ENCODE measurements at places on chromosomes 5 and 9.

GRCh38 chr9:10268531-10269485 is 344.0 kb downstream of the PTPRD start:
- DNase-seq: no peak

GRCh38 chr5:2685651-2686272 is 65.7 kb downstream of the IRX2 start:
- no peak for DNase-seq

- no peak for DNase-seq
These were observed 11.5 kb upstream of the PRRC1 start for GRCh38 chr5:127505905-127506304.

- DNase-seq: no peak
These were observed 301.3 kb downstream of the PARP8 start for GRCh38 chr5:50967563-50968355.

DNA sequence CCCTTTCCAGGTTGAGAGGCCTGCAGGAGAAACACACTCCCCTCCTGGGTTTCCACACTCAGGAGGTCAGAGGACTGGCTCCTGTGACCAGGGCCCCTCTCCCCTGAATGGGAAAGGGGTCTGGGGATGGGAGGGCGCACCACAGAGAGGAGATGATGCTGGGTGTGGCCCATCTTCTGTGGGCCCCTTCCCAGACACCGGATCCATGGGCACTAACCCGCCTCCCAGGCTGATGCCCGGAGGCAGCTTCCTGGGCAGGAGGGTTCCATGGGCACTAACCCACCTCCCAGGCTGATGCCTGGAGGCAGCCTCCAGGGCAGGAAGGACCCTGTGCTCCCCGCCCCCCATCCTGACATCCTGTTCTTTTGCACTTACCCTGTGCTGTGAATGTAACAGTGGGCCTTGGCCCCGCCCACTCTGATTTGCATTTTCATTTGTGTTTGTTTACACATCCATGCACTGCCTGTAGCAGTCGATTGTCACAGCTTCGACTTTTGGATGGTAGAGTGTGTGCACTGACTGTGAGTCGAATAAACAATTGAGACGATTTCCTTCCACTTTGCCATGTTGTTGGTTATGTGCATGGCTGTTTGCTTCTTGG is 9.3 kb upstream of the DOLPP1 start:
- no peak for DNase-seq

DNA sequence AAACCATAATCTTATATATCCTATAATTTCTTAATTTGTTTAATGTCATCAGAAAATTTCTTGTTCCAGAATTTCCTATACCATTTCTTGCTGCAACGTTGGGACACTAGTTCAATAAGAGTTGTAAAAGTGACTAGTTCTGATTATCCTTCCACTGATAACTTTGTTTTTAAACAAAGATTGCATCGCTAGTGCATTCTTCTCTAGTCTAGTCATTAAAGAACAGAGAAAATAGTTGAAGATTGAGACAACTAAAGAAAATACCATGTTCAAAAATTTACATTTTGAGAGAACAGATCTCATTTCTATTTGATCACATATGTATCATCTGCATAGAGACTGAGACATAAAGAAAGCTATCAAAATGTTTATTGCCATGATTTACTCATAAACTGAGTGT is 1888.2 kb downstream of the EFNA5 start:
- DNase-seq: no peak

- DNase-seq: no peak
These were observed 70.4 kb upstream of the TMED7 start for GRCh38 chr5:115696141-115696650.

GRCh38 chr5:145965804-145966203 is 29.4 kb downstream of the SH3RF2 start:
- no peak for DNase-seq

DNA sequence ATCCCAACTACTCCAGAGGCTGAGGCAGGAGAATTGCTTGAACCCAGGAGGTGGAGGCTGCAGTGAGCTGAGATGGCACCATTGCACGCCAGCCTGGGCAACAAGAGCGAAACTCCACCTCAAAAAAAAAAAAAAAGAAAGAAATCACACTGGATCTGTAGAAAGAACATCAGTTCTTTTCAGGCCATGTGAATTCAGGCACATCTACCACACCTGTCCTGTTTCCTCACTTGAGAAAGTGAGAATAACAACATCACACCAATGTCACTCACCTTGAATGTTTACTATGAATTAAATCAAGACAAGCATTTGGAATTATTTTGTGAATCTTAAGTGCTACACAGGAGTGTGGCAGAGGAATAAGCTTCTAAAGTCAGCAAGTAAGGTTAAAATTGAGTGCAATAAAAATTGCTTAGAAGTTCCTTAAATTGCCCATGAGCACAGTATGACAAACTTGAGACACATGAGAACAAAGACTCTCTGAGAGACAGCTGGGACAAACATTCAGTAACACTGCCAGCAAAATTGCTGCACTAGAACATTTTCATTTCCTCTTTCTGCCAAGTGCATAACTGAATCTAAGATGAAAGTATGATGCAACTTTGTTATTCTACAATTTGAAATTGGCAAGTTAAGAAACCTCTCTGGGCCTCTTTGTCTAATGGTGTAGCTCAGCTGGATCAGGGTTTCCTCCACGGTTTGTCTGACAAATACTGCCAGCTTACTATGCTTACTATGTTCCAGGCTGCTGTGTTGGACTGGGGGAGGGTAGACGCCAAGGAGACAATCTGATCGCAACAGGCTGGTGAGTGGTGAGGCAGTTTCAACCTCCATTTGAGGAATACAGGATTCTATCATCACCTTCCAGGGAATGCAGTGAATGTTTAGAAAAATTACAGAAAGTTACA is 1.9 kb upstream of the RIC1 start:
- peak; percentile 52 for DNase-seq

DNA sequence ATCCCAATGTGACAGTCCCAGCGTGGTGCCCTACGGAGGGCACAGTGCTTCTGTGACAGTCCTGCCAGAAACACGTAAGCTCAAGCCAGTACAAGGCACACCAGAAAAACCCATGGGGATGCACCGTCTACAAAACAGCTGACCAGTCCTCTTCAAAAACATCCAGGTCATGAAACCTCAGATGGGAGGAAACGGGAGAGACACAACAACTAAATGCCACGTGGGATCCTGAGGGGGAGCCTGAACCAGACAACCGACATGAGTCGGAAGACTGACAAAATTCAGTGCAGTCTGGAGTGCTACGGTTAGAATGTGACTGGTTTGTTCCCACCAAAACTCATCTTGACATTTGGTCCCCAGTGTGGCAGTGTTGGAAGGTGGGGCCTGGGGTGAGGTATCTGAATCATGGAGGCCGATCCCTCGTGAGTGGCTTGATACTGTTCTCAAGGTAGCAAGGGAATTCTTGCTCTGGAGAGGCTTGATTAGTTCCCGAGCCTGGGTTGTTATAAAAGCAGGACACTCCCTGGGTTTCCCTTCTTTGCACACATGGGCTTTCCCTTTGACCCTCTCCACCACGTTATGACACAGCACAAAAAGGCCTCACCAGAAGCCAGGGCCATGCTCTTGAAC is 55.4 kb downstream of the ADAMTS2 start:
- DNase-seq: no peak

DNA sequence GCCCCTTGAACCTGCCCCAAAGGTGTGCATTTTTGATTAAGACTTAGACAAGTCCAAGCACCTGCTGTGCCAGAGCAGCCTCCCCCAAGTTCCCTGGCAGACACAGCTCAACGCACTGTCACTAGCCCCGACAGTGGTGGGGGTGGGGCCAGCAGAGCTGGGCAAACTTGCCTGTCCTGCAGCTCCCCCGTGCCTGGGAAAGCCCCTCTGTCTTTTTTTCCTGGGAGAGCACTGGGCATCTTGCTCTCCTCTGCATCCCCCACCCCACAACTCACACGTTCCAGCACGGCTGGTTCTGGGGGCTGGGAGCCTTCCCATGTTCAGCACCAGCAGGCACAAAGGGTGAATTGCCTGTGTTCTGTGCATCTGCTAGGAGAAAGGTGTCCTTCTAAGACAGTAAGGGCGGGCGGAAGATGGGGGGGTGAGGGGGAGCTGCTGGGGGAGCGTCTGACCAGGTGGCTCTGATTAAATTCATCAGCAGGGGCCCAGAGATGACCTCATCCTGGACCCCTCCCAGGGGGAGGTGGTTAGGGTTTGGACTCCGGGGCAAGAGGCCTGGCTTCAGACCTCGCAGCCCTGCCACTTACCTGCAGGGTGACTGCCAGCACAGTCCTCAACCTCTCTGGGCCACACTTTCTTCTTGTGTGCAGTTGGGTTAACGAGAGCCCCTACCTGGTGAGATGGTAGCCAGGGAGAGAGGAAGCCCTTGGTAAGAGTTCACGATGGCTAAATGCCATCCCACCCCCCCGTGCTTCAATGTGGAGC is 23.5 kb downstream of the HMCN2 start:
- DNase-seq: no peak

DNA sequence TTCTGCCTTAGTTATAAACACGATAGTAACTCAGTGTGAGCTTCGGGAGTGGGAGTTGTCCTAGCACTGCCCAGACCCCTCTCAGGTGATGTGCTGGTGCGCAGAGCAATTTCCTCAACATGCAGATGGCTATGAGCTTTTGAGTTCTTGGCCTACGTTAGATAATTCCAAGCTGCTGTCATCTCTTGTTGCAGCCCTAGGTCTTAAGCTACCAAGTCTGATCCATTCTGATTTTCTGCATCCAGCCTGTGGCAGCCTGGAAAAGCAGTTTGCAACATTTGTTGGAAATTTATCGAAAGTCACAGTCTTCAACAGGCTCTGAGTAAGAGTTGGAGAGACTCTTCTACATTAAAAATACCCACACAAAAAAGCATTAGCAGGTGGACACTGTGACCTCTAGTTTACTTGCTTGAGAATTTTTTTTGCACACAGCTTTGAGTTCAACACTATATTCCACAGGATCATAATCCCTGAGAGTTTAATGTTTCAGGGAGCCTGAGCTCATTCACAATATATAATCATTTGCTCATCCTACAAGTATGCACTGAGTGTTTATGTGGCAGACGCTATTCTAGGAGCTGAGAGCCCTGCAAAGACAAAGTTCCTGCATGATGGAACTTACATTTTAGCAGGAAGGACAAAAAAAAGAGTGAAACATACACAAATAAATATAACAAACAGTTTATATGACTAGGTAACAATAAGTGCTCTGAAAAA is 91.6 kb downstream of the UBE2QL1 start:
- peak; percentile 34 for DNase-seq

DNA sequence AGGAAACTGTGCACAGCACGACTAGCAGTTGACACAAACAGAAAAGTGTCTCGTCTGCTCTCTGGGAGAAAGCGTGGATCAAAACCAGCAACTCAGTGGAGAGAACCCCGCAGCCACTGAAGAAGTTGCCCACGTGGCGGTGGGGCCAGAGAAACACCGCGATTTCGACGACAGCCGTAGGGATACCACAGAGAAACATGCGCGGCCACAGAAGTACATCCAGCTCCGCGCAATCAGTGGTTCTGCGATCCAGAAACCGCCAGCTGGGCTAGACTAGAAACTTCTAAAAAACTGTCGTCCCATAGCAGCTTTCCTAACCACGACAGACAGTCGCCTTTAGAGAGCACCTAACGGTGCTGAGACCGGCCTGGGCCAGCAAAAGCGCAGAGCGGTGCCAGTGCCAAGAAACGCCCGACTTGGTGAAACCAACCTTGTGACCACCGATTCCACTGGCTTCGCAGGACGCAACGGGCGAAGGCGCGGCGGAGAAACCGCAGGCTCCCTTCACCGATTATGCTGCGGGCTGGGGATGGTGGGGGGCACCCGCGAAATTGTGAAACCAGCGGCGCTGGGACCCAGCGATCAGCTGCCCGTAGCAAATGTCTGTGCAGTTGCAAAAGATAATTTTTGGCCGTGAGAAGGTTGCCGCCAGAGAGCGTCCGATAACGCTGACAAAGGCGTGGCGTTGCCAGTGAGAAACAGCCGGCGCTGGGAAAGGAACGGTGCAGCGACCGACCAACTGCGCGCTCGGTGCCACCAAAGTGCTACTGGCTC is 2.7 kb upstream of the ANXA2R start:
- no peak for DNase-seq

DNA sequence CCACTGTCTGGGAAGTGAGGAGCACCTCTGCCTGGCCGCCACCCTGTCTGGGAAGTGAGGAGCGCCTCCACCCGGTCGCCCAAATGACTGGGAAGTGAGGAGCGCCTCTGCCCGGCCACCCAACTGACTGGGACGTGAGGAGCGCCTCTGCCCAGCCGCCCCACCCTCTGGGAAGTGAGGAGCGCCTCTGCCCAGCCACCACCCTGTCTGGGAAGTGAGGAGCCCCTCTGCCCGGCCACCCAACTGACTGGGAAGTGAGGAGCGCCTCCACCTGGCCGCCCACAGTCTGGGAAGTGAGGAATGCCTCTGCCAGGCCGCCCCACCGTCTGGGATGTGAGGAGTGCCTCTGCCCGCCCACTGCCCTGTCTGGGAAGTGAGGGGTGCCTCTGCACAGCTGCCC is 32.9 kb downstream of the SAXO1 start:
- no peak for DNase-seq

DNA sequence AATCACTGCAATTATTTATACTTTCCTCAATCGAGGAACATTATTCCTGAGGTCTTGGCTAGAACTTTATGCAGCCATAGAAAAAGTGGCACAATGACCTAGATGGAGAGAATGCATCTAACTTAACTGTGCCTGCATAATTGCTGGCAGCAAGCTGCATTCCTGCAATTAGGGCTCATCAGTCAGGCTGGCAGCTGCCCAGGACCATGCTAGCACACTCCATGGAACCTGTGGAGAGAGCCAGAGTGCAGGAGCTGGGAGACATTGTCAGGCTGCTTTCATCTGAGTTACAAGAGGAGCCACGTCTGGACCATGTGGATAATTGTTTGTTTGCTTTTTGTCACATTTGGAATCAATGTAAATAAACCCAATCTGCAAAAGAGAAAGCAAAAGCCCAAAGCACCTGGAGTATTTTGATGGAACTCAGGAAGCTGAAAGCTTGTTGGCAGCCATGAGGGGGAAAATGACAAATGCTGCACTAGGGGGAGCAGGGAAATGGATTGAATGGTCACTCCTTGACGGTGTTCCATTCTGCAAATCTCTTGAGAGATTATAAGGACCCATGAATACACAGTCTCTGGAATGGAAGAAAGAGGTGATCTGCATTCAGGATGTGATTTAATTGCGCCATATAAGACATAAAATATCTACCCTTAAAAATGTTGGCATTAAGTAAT is 839.9 kb downstream of the MAT2B start:
- DNase-seq: no peak

- DNase-seq: no peak
These were observed 229.2 kb downstream of the MRPS30 start for GRCh38 chr5:45037927-45038326.

- DNase-seq: no peak
These were observed 111.7 kb downstream of the TLR4 start for GRCh38 chr9:117815948-117816347.

- DNase-seq: no peak
These were observed 19.5 kb downstream of the BTNL9 start for GRCh38 chr5:181059297-181060230.
